Left renal cortex interstitium (tissue), 4 donors: ENCODE measurements at places on chromosomes 13 and 19.

DNA sequence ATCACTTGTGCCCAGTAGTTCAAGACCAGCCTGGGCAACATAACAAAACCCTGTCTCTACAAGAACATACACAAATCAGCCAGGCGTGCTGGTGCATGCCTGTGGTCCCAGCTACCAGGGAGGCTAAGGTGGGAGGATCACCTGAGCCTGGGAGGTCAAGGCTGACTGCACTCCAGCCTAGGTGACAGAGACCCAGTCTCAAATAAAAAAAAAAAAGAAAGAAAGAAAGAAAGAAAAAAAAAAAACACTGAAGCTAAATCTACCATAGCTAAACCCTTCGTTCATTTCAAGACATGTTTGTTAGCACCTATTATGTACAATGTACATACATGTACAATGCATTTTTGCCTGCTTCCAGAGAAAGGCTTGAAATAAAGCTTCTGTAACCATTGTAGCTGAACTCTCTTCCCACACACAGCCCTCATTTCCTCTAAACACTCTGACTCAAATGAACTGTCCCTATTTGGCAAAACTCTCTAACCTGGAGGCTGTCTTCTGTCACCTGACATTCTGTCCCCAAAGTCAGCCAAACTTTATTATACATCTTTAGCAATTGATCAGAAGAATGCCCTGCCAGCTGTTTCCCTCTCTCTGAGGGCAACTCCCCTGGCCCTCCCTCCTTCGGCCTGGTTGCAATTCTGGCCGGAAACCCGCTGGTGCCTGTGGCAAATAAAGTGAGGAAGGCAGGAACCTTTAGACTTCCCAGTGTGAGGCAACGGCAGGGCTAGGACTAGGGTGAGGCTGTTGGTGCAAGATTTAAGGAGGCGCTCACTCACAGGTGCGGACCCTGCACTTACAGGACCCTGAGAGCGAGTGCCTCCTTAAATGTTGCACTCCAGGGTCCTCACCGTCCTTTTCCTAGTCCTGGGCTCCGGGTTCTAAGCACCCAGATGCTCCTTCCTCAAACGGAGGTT is 1.8 kb downstream of the ETHE1 start:
- no peak for DNase-seq

DNA sequence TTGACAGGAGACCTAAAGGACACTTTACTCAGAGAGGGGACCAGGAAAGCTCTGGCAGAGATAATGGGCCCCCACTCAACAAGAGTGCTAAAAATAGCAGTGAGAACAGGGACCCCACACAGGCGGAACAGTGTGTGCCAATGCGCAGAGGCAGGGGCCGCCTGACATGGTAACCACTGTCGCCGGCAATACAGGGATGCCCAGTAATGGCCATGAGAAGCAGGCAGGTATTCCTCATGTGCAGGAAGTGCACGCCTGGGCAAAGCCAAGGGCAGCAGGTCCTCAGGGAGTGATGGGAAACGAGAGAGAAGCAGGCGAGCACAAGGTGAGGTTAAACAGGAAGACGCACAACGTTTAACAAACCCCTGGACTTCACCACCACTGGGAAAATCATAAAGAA is 757.1 kb downstream of the LIG4 start:
- no peak for DNase-seq

DNA sequence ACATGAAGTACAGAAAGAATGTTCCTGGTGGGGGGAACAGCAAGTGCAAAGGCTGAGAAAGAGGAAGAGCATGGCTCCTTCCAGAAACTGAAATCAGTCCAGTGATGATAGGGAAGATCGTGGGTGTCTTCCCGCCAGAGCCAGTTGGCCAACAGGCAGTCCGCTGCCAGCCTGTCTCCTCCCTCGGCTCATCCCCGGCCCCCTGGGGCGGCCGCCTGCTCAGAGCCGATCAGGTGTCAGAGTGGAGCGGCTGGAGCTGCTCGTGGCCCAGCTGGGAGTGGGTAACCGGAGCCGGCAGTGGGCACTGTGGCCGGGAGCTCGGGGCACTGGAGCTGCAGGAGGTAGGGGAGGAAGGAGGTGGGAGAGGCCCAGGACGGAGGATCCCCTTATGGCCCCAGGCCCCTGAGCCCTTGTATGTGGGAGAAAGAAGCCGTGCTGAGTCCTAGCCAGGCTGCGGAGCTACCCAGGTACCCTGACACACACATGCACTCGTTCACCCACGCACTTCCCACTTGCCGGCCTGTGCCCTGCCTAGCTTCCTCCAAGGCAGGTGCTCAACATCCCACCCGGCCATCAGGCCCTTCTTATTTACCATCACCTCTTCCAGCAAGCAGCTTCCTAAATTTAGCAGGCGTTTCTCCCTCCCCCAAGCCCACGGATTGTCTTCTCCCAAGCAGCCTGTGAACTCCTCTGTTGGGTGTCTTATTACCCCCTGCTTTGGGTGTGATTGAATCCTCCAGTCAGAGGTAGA is 1.7 kb downstream of the ANKRD24 start:
- no peak for DNase-seq

DNA sequence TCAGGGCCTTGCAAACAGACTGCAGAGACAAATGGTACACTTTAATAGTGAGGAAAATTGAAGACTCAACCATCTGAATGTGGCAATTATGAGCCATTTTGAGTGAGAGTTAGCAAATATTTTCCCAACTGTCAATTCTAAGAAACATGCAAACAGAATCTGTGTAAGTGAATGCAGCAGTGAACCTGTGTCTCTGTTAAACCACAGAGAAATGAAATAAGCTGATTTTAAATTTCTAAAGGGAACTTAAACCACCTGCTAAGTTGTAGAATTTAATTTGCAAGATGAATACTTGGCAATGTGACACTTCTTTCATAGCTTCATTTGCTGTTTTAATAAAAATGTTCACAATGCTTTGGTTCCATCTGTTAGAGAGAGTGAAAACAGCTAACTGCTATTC is 42.0 kb upstream of the TDRD3 start:
- no peak for DNase-seq

DNA sequence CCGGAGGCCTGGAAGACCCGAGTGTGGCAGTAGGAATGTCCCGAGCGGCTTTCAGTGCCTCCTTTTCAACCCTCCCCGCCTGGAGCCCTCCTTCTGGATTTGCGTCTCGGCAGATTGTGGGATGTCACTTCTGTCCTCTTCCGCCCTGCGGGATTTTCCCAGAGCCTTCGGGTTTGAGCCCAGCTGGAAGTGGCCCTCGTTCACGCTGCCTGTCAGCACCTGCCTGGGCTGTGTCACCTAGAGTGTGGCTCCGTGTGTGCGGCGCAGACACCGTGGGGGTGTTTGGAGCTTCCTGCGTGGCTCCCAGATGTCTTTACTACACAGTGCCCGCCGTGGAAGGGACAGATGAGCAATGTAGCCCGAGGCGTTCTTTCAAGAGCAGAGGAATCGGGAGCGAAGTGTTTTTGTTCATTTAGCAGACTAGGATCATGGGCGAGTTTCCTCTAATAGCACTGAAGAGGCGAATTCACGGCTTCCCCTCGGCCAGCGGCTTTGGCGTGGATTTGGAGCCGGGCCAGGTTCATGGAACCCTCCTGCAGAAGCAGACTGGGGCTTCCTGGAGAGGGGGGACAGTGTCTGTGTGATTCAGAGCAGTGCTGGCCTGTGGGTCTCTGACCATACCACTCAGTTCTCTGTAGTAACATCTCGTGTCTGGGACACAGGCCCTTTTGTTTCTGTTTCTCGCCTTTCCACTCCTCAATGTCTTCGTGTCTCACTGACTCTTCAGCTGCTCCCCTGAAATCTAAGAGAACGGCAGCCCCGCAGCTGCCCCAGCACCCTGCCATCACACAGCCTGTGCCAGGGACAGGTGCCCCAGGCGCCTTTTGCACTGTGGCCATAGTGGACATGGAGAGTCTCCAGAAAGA is 68.0 kb downstream of the KDM4B start:
- no peak for DNase-seq

DNA sequence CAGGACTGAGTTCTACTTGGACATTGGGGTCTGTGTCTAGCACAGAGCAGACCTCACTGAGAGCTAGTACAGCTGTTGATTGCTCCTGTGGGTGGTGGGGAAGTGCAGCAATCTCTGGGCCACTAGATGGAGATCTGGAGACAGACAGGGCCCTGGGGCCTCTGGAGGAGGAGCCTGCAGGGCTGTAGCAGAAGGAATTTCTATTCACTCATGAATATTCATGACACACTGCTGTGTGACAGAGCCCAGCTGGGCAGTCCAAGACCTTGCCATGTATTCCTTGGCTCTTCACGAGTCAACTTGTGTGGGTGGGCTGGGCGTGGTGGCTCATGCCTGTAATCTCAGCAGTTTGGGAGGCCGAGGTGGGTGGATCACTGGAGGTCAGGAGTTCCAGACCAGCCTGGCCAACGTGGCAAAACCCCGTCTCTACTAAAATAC is 37.5 kb downstream of the SUGP2 start:
- peak; percentile 61 for DNase-seq

- DNase-seq: no peak
Observed at GRCh38 chr13:59690857-59691500, 472.7 kb downstream of the DIAPH3 start.

DNA sequence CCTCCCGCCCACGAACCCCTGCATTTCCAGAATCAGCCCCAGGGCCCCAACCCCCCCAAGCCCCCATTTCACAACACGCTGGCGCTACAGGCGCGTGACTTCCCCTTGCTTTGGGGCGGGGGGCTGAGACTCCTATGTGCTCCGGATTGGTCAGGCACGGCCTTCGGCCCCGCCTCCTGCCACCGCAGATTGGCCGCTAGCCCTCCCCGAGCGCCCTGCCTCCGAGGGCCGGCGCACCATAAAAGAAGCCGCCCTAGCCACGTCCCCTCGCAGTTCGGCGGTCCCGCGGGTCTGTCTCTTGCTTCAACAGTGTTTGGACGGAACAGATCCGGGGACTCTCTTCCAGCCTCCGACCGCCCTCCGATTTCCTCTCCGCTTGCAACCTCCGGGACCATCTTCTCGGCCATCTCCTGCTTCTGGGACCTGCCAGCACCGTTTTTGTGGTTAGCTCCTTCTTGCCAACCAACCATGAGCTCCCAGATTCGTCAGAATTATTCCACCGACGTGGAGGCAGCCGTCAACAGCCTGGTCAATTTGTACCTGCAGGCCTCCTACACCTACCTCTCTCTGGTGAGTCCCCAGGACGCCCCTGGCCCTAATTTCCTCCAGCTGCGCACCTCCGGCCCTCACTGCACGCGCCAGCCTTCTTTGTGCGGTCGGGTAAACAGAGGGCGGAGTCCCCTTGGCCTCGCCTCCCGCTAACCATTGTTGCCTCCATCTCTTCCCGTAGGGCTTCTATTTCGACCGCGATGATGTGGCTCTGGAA is at the start of gene FTL:
Gene FTL, plus strand, starts transcription at position 270 of the 766 bp plus-strand sequence. Its CDS starts 199 bp downstream, at position 469.
- peak; percentile 91 for DNase-seq

- DNase-seq: no peak
Observed at GRCh38 chr19:8128551-8128950, 20.8 kb downstream of the FBN3 start.
